ENCODE measurements at places on chromosomes 1 and 21. TPM values are rescaled to one million over a fixed set of nuclear protein-coding genes. Genes with fewer than 3 reads are reported as not detected.

SON gene
- 313 TPM for total RNA-seq

TDRD10 gene
- total RNA-seq: not detected

DPYD gene
- 78.2 TPM for total RNA-seq

SPRR1B gene
- total RNA-seq: not detected

ZMYND12 gene
- total RNA-seq: 0.79 TPM
